ENCODE measurements at places on chromosomes 3 and 15. TPM values are rescaled to one million over a fixed set of nuclear protein-coding genes. Genes with fewer than 3 reads are reported as not detected.

ZNF654 gene
- 22.4 TPM for total RNA-seq

RAD51 gene
- 79.9 TPM for total RNA-seq

VEPH1 gene
- total RNA-seq: not detected

RBP2 gene
- total RNA-seq: not detected

CTXN2 gene
- not detected for total RNA-seq

PLSCR5 gene
- not detected for total RNA-seq

SLC27A2 gene
- 20.1 TPM for total RNA-seq

CCPG1 gene
- total RNA-seq: 15.8 TPM

- no peak for DNase-seq
Observed at GRCh38 chr15:65067645-65068402, at the start of gene RASL12. TSS of gene RASL12 (minus strand) at chr15:65067991. CDS start at chr15:65067835, 156 bp downstream.

DNA sequence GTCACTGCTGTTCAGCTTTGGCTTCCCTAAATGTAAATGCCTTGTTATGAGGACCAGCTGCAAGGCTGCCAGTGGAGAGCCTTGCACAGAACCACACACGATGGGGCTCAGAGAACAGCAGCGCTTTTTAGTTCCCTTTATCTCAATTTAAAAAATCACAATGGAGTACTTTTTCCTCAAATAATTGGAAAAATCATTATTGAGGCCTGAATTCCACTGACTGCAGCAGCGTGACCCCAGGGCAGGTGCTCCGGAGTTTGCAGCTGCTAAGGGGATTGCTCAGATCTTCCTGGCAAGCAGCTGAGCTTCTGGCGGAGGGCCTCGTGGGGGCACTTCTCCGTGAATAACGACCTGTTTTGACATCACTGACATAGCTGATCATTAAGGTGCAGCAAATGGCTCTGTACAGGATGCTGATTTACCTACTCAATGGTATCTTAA lies 245.6 kb upstream of the TRIM42 start:
- DNase-seq: no peak

GRCh38 chr3:43879166-43879565 lies 188.4 kb downstream of the ABHD5 start:
- no peak for DNase-seq

- no peak for DNase-seq
Observed at GRCh38 chr15:80985981-80986380, 3.6 kb downstream of the MESD start.

- no peak for DNase-seq
Observed at GRCh38 chr15:75591655-75592364, 12.7 kb upstream of the PTPN9 start.

- DNase-seq: no peak
Observed at GRCh38 chr3:72558001-72558400, 290.2 kb downstream of the SHQ1 start.

DNA sequence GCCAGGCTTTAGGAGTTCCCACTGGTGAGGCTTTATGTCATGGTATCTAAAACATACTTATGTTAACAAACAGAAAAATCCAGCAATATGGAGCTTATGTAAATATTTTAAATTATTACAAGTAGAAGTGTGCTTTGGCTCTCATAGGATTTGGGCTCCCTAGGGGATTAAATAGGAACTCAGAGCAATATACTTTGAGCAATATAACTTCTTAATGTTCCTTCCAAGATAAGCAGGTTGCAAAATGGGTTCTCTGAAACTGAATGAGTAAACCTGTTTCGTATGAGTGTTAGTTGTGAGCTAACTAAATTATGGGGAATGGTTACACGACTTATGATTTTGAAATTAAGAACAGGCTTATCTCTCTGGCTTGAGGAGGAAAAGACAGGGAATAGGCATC lies 366.1 kb upstream of the ZNF385D start:
- no peak for DNase-seq

GRCh38 chr3:12042638-12043037 lies 38.5 kb downstream of the SYN2 start:
- no peak for DNase-seq

- DNase-seq: no peak
Observed at GRCh38 chr15:29698030-29698701, 124.1 kb downstream of the TJP1 start.

GRCh38 chr15:70569091-70569713 lies 194.2 kb downstream of the UACA start:
- no peak for DNase-seq

DNA sequence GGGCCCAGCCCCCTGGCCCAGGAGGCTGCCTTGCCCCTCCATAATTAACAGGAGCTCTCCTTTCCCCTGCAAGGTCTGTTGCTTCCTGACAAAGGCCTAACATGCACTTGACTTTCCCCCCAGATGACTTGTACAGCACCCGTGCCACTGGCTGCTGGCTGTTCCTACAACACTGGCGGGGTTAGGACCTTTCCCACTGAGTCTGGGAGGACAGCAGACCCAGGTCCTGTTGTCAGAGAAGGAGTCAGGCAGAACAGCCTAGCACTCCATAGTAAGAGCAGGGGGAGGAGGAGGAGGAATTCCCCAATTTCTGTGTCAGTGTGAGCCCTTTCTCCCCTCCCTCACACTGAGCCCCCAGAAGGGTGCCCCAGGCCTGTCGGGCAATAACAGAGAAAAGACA lies 99.2 kb downstream of the CORO2B start:
- DNase-seq: no peak

- DNase-seq: no peak
Observed at GRCh38 chr15:55758580-55758986, 15.6 kb upstream of the PRTG start.

GRCh38 chr3:112365636-112366035 lies 32.7 kb downstream of the CD200 start:
- DNase-seq: no peak

DNA sequence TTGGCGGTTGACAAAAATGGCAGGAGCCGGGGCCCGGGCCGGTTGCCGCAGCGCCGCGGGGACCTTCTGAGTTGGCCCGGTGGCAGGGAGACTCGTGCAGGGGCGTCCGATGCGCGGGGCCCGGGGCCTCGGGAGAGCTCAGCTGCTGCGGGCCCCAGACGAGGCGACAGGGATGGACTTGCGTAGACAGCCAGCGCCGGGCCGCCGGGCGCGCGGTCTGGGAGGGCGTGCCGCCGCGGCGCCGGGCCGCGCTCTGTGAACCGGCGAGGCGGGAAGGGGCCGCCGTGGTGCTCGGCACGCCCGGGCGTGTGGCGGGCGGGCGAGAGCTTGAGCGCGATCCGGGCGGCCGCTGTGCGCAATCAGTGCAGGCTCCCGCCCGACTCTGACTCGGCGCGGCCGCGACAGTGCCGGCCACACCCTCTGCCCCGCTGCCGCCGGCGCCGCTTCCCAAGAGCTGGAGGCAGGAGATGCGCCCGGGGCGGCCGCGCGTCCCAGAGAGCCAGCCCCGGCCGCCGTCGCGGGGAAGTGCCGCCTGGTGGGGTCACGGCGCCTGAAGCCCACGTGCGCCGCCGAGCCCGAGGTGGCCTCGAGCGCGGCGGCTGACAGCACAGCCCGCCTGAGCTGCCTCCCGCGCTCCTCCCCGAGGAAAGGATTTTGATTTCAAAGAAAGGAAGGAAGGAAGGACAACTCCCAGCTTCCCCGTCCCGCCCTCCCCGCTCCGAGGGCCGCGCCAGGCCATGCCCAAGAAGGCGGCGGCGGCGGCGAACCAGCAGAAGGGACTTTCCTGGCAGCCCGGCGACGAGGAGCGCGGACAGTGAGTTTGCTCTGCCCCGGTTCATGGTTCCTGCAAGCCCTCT lies 657 bp downstream of the TLNRD1 start:
- DNase-seq: peak; percentile 24

- DNase-seq: no peak
Observed at GRCh38 chr3:160038862-160039562, 50.4 kb downstream of the IL12A start.

DNA sequence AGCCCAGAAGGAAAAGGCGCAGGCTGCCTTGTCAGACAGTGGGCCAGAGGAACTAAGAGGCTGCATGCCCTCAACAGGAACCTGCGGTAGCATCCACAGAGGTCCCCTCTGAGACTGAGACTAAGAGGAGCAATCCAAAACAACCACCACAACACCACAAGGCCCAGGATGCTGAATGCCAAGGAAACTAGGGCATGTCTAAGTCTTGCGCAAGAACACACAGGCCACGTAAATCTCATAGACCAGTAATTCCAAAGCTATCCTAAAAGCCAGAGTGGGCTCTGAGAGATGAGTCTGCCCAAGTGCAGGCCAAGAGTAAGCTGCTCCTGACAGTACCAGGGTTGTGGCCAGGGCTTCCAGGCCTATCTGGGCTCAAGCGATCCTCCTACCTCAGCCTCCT lies 12.9 kb downstream of the MON1A start:
- no peak for DNase-seq

DNA sequence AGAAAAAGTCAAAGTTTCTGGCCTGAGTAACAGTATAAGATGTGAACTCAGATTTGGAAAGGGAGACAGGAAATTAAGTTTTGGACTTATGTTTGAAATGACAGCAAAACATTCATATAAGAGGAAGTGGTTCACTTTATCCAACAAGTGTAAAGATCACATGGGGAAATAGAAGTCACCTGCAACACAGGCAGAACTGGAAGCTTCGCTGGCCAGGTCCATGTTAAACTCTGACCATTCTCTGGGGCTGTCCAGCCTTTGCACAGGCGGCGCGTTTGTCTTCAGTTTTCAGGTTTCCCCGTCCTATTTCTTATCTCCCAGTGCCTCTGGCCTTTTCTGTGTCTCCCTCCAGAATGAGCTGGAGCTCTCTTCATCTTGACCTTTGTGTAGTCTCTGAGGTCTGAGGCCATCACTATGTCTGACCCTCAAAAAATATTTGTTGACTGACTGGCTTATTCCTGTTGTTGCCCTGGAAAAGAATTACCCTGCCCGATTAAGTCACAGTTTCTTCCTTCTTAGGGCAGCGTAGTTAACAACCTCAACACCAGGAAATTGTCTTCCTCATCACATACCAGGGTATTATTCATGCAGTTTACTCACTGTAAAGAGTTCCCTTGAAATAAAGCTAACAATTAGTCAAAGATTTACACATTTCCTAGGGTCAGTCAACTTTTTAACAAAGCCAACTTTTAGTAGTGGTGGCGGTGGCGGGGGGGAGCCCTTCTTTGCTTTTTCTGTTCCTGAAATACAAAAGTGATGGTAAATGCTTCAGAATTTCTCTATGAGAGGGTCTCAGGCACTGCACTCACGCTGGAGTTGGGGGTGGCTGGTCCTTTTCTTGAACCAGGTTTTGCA lies 959 bp upstream of the RASA2 start:
- DNase-seq: no peak

DNA sequence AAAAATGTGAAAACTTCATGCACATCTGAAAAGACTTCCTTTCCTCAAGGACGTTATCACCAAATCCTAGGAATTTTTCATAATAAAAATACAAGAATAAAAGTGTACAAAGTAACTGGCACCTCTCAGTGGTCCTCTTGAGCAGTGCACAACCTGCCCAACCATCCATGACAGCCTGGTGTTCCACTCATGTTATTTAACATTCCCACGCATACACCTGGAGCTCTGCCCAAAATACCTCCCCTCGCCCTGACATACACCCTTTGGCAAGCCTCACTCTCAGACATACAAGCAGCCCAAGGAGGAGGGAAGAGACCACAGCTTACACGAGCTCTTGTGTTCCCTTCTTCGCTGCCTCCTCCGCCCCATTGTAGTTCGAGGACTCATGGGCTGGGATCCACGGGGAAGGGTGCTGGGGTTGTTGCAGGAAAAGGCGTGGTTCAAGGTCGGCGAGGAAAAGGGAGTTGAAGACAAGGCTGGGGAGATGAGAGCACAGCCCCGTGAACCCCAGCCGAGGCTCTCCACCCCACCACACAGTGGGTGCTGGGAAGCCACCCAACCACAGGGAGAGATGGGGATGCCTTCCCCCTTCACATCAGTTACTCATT lies 23.3 kb downstream of the GRIP2 start:
- DNase-seq: no peak

DNA sequence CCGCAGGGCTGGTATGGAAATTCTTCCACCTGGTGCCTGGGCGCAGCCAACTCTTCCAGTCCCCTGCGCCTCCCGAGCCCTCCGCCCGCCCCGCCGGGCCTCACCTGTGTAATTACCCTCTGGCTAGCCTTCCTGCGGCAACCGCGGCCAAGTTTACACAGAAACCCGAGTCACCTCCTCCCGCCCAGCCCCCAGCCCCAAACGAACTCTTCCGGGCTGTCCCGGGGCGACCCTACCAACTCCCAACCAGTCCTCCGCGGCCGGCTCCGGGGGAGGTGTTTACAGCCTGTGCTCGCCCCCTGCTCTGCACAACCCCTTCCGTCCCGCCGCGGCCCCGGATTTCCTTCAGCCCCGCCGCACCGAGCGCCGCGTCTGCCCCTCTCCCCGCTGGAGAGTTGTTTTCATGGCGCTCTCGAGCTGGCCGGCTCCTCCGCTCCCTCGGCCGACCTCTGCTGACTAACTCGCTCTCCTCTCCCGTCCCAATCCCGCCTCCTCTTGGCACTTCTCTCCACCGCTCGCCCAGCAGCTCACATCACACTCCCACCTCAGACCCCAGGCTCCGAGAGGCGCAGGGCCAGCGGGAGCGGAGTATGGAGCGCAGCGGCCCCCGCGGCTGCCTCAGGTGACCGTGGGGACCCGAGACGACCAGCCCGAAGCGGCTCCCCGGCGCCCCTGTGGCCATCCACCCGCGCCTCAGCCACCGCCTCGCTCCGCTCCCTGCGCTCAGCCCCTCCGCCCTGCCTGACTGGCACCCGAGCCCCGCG lies 538 bp downstream of the ATOSA start:
- DNase-seq: peak; percentile 54

GRCh38 chr15:85356276-85356675 lies 24.1 kb upstream of the AKAP13 start:
- DNase-seq: no peak
